ENCODE measurements at places on chromosomes 4 and X.
A peak's percentile ranks its signal among the peaks of the same experiment; 100 is the strongest.

- DNase-seq, result no peak
Observed at GRCh38 chrX:9535101-9535500, 70.2 kb downstream of the TBL1X start.

- DNase-seq, result no peak
Observed at GRCh38 chrX:53288189-53288588, 6.8 kb upstream of the IQSEC2 start.

GRCh38 chrX:149259241-149259640 lies 245.9 kb downstream of the IDS start:
- DNase-seq, result no peak

GRCh38 chr4:132614682-132615081 lies 534.4 kb upstream of the PCDH10 start:
- no peak for DNase-seq

GRCh38 chr4:84669201-84669600 lies 86.3 kb downstream of the CDS1 start:
- DNase-seq, result no peak

DNA sequence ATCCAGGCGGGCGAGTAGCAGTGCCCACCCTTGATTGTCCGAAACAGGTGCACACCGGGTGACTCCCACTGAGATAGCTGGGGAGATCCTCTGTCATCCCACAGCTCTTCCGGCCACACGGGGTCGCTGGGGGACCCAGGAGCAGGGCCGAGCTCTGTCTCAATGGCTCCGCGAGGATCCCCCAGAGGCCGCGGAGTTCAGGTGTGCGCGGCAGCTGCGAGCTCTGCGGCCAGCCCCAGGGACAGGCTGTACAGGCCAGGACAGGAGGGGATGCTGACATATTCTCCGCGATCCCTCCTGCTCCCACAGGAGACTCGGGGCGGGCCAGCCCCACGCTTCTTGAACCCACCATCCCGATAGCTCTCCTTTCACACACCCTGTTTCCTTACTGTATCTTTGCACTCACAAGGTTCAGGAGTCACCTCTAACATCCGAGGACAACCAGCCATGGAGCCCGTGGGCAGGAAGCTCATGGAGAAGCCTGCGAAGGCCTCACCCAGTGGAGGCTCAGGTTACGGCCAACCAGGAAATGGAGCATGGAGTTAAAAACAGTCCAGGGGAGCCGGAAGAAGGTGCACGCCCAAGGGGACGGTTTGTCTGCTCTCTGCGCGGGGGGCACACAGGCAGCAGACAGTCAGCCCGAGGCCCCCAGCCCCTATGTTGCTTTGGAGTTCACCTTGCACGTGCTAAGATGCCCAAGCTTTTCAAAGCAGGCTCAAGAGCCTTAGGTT lies 77.9 kb upstream of the AMELX start:
- DNase-seq, result no peak

- no peak for DNase-seq
Observed at GRCh38 chrX:70755850-70756249, 152.7 kb downstream of the TEX11 start.

- DNase-seq, result no peak
Observed at GRCh38 chr4:48450740-48451139, 32.4 kb upstream of the SLC10A4 start.

DNA sequence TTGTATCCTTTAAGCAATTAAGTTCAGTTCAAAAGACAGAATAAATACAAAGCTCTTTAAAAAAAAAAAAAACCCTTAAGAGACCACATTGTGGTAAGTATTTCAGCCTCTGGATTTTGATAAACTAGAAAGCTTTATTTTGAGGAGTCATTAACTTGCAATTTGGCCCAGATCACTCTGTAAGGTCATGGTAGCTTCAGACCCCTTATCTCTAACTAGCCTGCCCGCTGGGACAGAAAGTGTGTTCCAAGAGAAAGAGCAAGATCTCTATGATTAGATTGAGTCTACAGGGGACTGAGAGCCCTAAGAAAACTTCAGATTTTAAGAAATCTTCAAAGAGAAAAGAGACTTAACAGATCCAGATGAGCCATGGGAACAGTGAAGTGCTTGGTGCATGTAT lies 45.6 kb downstream of the GALNT7 start:
- DNase-seq, result no peak

DNA sequence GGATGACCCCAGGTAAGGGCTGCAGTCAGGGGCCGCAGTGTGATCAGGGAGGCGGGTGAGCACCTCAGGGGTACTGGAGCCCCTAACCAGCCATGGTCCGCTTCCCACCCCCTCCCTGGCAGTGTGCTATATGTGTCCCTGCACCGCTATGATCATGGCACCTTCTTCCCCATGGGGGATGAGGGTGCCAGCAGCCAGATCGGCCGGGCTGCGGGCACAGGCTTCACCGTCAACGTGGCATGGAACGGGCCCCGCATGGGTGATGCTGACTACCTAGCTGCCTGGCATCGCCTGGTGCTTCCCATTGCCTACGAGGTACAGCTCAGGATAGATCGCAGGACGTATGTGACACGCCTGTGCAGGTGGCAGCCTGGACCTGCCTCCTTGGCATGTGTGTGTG lies 8.2 kb upstream of the ERAS start:
- no peak for DNase-seq

- DNase-seq, result no peak
Observed at GRCh38 chr4:69120870-69121269, 24.6 kb downstream of the UGT2B7 start.

DNA sequence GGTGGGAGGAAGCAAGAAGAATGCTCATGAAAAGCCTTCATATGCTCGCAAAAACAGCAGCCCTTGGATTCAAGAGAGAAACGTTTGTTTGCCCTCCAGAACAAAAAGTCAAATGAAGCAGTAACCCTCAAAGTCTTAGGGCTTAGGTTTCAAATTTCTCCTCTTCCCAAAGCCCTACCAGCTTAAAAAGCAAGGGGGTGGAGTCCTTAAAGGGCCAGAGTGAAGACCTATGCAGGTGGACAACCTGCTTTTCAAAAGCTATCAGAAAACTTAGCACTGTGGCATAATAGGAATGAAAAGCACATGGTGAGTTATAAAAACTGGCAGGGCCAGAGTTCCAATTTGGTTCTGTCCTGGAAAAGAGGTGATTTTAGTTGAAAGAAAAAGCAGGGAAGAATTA lies 253.3 kb downstream of the NAP1L3 start:
- DNase-seq, result no peak

DNA sequence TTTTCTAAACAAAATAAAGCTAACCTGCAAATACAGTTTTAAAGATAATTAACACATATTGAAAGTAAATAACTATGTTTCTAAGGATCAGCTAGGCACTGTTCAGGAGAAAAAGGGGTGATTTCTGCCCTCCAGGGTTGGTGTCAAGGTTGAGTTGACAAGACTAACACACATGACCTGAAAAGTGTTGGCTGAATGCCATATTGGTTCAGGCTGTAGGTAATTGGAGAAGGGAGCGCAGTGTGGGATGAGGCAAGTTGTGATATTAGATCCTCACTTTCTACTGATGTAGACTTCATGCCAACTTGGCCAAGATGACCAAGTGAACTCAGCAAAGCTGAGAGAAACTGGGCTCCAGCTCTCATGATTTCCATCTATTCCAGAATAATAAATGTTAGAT lies 42.2 kb downstream of the PPM1K start:
- no peak for DNase-seq

GRCh38 chr4:19324184-19324583 lies 927.5 kb upstream of the SLIT2 start:
- no peak for DNase-seq

DNA sequence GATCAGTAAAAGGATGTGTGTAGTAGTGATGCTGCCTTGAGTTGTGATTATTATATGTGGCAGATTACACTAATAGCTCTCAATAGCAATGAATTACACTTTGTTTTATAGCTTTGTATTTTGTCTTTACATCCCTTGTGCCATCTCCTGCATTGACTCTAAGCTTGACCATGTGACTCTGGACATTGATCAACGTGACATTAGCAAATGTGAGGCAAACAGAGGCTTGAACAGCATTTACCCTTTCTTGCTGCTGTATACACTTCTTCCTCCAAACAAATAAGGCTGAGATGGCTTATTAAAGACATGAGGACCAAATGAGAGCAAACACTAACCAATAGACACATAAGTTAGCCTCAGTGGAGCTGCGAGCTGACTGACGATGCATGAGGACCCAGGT lies 63.5 kb downstream of the MAD2L1 start:
- DNase-seq, result no peak

DNA sequence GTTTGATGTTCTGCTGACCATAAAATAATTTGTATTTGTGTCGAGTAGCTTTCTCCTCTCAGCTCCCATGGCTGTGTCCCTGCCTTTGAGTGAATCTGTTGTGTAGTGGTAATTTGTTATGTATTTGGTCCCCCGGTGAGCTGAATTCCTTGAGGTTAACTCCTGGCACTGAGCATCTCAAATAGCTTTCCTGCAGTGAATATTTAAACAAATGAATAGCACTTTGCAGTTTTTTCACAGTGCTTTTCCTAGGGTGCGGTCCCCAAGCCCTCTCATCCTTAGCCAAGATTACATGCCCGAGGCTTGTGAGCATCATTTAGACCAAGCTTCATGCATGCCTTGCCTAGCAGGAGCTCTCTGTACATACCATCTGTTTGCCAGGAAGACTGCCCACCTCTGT lies 74.2 kb downstream of the CLDN34 start:
- DNase-seq, result peak; percentile 30

DNA sequence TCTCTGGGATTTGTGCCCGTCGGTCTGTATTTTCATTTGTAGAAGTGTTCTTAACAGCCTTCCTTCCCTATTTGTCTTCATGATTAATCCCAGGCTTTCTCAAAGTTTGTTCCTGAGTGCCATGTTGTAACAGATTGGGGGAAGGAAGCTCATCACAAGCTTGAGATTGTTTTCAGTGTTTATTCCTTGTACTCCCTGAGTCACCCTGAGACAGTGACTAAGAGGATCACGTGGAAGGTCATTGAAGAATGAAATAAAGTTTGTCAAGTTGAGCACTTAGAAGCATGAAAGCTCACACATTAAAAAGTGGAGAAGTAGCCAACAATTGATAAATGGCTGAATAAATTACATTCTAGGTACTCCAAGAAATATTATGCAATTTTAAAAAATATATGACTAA lies 153.5 kb upstream of the FAM241A start:
- DNase-seq, result no peak

GRCh38 chr4:99634742-99635360 lies 22.8 kb downstream of the C4orf54 start:
- DNase-seq, result no peak

GRCh38 chr4:69092980-69093568 lies 3.2 kb upstream of the UGT2B7 start:
- no peak for DNase-seq

DNA sequence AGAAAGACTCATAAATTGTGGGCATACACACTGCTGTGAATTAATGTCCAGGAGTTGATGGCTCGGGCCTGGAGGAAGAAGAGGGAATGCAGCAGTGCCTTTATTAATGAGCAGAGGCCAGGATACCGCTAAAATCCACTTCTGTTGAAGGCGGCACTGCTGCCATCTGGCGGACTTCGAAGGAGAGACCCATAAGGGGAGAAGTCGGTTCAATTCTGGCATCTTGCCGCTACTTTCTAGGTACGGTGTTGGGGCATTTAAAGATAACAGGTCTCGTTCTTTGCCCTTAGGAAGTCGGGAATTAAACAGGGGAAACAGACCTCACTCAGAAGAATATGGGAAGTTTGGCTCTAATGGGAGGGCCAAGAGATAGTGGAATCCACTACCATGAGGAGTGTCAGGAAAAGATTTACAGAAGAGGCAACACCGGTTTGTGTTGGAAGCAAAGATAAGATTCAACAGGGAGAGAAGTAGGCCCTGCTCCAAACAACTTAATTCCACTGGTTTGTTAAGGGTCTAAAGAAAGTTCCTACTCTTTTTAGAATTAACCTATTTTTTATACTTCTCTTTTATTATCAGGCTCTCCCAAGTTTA lies 133.6 kb upstream of the GIMD1 start:
- DNase-seq, result no peak

DNA sequence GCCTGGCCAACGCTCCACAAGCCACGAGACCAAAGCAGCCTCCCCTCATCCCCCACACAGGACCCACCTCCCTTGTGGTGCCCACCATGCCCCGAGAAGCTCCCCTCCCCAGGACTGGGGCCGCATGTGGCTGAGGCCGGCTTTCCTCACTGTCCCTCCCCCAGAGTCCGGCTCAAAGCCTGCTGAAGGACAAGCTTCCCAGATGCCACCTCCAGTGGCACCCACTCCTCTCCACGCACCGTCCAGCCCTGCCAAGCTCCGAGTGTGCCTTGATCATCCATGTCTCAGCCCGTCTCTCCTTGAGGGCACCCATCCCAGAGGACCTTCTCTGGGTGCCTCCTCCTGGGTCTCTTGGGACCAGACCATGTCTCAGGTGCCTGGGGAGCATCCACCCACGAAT lies 58.8 kb upstream of the MXD4 start:
- peak; percentile 7 for DNase-seq

DNA sequence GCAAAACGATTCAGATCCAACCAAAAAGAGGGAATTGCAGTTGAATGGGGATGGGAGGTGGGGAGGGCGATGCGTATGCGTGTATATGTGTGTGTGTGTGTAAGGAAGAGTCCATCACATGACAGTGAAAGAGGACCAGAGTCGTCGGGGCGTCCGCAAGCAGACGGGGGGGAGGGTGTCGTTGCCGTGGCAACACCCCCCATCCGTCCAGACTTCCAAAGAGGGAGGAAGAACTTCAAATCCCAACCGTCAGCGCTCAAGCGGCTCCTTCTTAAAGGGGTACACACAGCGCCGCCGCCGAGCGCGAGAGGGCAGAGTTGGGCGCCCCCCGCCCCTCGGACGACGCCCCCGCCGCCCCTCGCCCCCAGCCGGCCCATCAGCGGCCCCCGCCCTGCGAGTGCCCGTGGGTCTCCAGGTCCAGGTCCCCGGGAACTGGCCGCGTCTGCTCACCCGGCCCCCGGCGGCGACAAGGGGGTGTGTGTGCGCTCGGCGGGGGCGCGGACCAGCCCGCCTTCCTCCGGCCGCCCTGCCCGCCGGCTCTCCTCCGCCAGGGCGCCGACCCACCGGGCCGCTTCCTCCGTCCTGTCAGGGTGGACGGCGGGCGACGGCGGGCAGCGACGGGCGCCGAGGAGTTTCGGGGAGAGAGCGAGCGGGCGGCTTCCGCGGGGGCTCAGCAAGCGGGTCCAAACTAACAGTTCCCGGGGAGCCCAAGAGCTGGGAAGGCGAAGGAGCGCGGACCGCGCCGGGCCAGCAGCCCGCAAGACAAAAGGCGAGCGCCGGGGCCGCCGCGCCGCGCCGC lies 685 bp downstream of the LCORL start:
- DNase-seq, result peak; percentile 44

DNA sequence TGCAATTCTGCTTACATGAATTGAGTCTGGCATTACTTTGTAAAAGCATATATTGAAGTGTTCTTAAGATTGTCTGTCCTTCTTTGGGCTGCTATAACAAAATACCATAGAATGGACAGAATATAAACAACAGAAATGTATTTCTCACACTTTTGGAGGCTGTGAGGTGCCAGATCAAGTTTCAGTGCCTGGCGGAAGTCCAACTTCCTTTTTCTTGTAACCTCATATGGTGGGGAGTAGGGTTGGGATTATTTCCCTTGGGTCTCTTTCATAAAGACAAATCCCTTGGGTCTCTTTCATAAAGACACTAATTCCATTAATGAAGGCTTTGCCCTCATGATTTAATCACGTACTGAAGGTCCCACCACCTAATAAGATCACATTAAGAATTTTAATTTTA lies 199.3 kb upstream of the GRID2 start:
- no peak for DNase-seq
